ENCODE measurements at places on chromosomes 3 and 15.

DNA sequence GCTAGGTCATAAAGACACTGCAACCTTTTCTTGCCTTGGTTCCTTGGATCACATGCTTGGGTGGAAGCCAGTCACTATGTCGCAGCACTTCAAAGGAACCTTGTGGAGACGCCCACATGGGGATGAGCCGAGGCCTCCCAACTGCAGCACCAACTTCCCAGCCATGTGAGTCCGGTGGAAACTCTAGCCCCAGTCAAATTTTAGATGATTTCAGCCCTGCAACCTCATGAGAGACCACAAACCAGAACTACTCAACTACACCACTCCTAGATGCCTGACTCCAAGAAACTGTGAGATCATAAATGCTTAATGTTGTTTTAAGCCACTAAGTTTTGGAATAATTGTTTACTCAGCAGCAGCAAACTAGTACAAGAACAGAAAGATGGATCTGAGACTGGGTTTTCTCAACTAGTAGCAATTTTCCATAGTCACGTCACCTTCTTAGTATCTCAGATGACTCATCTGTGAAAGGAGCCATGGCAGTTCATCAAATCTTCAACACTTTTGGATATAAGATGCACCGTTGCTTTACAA is 86.5 kb downstream of the MB21D2 start:
- peak; percentile 51 for DNase-seq

GRCh38 chr3:135440233-135440632 is 525.3 kb upstream of the PPP2R3A start:
- DNase-seq: no peak

GRCh38 chr3:61060411-61060861 is 190.8 kb downstream of the FHIT start:
- DNase-seq: peak; percentile 2

DNA sequence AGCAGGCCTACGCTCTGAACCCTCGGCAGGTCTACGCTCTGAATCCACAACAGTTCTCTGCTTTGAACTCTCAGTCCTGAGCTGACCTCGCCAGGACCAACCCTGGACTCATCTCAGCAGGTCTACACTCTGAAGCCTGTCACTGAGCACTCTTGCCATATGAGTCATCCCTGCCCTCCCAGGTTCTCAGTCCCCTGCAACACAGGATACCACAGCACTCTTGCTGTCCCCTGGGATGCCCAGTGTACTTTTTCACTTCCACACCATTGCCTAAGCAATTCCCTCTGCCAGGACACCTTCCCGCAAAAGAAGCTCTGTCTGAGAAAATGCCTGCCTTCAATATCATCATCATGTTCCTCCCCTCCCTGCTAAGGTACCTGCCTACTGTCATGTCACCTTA is 42.0 kb downstream of the NUP210 start:
- no peak for DNase-seq

- DNase-seq: no peak
Observed at GRCh38 chr3:78670094-78670493, 1097.7 kb downstream of the ROBO1 start.

- DNase-seq: no peak
Observed at GRCh38 chr3:65552434-65552833, 486.3 kb downstream of the MAGI1 start.

DNA sequence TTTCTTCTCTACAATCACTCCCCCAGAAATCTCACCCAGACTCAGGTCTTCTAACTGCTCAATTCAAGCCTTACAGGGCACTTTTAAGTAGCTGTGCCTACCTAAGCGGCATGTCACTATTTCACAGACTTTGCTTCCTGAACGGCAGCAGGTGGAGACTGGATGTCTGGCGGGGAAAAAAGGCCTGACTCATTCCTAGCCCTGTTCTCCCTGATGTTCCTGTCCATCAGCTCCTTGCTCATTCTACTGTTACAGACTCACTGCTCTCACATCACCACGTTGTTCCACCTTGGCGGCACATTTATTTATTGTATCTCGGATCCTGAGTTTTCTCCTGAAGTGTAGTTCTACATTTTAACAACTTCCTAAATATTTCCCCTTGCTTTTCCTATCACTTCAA is 52.6 kb upstream of the ATP11B start:
- DNase-seq: no peak

- DNase-seq: no peak
Observed at GRCh38 chr15:33145447-33145846, 49.1 kb downstream of the FMN1 start.

DNA sequence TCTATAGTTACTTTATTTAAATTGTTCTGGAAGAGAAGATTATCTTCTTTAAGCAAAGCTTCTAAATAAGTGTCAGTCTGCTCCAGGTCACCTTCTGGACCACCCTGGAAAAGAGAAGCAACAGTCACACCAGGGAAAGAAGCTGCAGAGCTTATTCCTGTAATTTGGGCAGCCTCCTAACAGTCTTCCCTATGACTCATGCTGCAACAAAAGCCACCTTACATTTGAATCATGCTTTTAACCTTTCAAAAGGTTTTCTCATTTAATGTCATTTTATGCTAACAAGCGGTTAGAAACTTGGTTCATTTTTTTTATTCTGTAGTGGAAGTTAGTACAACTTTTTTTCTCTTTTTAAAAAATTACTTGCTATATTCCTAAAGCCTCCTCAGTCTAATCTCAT is 5.3 kb upstream of the GUCA1C start:
- no peak for DNase-seq

DNA sequence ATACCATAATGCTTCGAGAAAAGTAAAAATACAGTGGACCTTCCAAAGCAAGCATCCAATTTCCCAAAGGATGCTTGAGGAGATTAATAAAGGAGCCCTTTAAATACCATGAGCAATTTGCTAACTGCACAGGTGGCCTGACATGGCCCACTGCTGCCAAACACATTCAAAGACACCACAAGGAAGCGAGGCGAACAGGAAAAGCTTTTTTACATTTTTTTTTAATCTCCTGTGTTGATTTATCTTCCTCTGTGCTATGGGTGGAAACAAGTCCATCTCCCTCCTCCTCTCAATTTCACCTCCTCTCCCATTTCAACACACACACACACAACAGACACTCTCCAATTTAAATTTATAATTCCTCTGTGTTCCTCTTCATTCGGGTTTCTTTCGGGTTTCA is 243.4 kb downstream of the IGSF11 start:
- DNase-seq: no peak

DNA sequence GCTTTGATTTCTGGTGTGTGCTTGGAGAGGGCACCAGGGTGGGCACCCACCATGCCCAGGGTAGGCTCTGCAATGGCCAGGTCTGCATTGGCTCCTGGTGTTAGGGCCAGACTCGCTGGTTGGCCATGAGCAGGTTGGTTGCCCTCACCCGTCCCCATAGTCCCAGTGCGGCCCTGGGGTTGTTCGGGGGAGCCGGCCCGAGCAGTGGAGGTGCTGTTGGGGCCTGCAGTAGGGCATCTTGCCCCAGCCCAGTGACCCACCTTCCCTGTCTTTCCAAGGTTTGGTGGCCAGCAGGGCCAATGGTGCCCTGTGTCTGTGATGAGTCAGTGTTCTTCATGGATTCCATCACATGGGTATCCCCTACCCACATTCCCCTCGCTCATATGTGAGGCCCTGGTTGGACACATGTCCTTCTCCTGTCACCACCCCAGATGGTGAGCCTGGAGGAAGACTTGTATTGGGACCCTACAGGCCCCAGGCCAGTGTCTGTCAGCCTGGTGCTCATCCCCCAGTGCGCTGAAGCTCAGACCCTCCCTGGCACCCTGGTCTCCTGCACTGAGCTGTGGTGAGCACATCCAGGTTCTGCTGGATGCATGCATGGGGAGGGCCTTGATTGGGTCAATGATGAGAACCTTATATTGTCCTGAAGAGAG is 190.1 kb downstream of the UBE3A start:
- no peak for DNase-seq

- DNase-seq: peak; percentile 58
Observed at GRCh38 chr3:38204599-38205471, 39.5 kb downstream of the OXSR1 start.

DNA sequence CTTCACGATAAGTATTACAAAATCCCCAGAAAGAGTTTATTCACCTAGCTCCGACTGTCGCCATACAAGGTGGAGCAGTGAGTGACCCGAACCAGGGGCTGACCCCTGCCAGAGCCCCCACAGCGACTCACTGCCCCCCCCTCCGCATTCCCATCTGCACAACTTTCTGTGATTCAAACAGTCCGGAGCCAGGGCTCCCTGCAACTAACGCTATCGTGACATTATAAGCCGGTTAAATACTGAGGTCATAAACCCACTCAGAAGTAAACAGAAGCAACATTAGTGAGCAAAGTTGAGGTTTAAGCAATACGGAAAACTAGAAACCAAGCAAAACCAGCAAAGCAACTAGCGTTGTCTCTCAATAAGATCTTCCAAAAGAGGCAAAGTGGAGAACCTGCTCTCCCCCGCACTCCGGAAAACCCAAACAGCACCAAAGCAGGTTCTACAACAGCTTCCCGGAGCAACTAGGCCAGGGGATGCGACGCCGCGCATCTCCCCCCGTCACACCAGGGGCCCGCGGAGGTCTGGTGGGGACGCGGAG is 642 bp downstream of the SCAP start:
- peak; percentile 19 for DNase-seq

- no peak for DNase-seq
Observed at GRCh38 chr15:26314577-26314976, 451.4 kb upstream of the ATP10A start.

GRCh38 chr15:101456057-101456739 is 33.3 kb downstream of the PCSK6 start:
- no peak for DNase-seq

- DNase-seq: no peak
Observed at GRCh38 chr3:170977949-170978745, 48.4 kb downstream of the SLC2A2 start.

All from activated CD4-positive, alpha-beta T cell treated with anti-CD3 and anti-CD28 coated beads, Interleukin-2, amount 50 U/mL, for 16 hours (primary cell).